ENCODE measurements at places on chromosomes 5 and 9.

DNA sequence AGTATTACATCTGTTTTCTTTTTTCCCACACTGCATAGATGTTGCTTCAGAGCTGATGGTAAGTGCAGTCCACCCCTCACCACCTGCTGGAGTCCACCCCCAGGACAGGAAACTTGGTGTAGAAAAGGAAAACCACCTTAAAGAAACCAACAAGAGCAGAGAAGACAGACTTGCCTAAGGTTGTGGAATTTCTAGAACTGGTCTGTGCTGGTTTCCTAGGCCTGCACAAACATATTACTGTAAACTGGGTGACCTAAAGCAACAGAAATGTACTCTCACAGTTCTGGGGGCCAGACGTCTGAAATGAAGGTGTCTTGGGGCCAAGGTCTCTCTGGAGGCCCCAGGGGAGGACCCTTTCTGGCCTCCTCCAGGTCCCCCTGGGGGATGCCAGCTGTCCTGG is 293.4 kb upstream of the IRX1 start:
- no peak for DNase-seq

- peak; percentile 6 for DNase-seq
Observed at GRCh38 chr5:175867587-175868347, 3.6 kb upstream of the CPLX2 start.

DNA sequence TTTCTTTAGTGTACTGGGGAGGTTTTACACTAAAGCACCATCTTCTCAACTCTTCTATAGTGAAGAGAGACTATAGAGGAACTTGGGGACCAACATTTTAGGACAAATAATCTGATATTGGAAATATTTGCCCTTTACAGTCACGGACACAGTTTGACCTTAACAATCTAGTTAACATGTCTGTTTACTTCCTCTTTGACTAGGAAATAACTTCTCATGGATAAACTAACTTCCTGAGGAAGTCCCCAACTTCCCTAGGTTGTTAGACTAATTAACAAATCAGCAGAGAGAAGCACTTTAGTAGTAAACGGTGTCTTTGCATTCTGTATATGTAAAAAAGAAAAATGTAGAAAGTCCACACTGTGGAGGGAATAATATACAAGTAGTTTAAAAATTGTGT is 127.7 kb downstream of the FBXL7 start:
- DNase-seq = no peak

GRCh38 chr5:64659289-64659688 is 31.0 kb upstream of the SHISAL2B start:
- no peak for DNase-seq

Measured in stimulated activated naive B cell treated with anti-CD40 and anti-IgM and Interleukin-4, amounts not matched to agents 10 μg/mL and 1 μg/mL and 100 μg/mL, for 72 hours (primary cell).